ENCODE measurements at places on chromosomes 3 and 15.

DNA sequence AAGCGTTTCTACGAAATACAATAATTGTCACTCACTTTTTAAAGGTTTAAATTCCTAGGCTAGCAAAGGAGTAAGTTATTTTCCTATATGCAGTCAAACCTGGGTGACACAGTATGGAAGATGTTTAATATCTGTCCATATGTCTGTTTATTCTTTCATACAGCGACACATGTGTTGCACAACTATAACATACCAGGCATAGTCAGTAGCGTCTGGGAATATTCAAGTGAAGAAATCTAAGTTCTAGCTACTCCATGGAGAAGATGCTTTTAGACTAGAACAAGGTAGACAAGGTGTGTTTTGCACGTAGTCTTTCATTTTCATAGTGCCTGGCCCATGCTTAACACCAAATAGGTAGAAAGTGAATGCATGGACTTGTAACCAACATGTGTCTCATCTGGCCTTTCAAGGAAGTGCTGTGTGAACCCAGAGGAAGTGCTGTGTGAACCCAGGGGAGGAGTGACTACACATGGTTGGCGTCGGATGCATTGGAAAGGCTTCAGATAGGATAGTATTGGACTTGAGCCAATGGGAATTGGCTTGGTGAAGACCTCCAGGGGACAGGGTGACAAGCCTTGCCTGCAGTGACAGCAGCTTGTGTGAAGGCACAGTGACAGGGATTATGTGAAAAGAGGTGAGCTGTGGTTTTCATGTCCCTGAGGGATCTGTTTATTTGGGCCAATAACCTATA, 267.0 kb downstream of the PTPRG start:
- DNase-seq, result no peak

- no peak for DNase-seq
Measured at GRCh38 chr15:68217341-68217740, 12.2 kb downstream of the CLN6 start.

GRCh38 chr3:144272680-144273079, 301.1 kb downstream of the DIPK2A start:
- no peak for DNase-seq

GRCh38 chr3:73521734-73522336, 102.9 kb downstream of the PDZRN3 start:
- DNase-seq, result no peak

GRCh38 chr3:46470831-46471230, 6.1 kb upstream of the LTF start:
- no peak for DNase-seq

DNA sequence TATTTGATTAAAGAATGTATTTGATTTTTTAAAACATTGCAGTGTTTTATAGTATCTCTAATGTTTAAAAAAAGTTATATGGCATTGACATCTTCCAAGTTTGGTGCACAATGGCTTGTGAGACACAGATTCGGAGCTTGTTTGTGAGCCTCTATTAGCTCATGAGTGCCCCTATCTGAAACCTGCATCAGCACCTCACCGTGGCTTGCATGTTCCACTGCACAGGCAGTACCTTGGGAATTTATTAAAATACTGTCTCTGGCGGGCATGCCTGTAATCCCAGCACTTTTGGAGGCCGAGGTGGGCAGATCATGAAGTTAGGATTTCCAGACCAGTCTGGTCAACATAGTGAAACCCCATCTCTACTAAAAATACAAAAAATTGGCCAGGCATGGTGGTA, 6.8 kb upstream of the RTP2 start:
- DNase-seq, result no peak

- DNase-seq, result no peak
Measured at GRCh38 chr3:154942827-154943226, 137.3 kb upstream of the MME start.

DNA sequence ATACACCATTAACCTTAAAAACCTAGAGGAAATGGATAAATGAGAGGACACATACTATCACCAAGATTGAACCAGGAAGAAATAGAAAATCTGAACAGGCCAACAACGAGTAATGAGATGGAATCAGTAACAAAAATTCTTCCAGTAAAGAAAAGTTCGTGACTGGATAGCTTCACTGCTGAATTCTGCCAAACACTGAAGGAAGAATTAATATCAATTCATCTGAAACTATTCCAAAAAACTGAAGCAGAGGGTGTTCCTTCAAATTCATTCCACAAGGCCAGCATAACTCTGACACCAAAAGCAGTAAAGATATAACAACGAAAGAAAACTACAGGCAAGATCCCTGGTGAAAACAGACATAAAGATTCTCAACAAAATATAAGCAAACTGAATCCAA, 195.8 kb upstream of the GPR149 start:
- DNase-seq, result no peak

DNA sequence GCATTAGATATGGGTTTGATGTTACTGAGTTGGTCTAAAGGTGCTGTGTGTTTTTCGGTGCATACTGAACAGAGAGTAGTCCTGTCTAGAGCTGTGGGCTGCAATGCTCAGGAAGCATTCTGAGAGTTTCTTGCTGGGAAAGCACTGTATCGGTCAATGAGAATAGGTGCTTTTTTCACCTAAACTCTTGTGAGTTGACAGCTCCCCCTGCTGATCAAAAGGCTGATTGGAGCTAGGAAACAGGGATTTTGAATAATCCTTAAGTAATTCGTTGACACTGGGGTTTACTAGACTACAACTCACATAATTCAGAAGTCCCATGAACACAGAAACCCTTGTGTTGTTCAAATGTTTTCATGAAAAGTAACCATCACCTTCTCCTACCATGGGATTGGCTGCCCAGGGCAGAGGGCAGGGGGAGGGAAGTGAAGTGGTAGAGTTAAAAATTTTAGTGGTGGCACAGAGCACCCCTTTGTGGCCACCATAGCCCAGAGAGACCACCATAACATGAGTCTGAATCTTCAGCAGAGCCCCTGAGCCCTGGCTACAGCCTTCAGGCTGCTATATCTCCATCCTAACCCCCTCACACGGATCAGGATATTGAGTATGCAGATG, 13.0 kb upstream of the MANF start:
- DNase-seq, result peak; percentile 44

DNA sequence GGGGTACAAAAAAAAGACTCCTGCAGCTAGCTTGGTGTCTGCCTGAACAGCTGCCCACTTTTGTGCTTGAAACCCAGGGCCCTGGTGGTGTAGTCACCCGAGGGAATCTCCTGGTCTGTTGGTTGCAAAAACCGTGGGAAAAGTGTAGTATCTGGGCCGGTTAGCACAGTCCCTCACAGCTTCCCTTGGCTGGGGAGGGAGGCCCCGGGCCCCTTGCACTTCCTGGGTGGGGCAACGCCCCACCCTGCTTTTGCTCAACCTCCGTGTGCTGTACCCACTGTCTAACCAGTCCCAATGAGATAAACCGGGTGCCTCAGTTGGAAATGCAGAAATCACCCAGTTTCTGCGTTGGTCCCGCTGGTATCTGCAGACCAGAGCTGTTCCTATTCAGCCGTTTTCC, 211.7 kb upstream of the ZPLD1 start:
- DNase-seq, result no peak

GRCh38 chr15:91876187-91876586, 22.7 kb downstream of the SLCO3A1 start:
- DNase-seq, result no peak

DNA sequence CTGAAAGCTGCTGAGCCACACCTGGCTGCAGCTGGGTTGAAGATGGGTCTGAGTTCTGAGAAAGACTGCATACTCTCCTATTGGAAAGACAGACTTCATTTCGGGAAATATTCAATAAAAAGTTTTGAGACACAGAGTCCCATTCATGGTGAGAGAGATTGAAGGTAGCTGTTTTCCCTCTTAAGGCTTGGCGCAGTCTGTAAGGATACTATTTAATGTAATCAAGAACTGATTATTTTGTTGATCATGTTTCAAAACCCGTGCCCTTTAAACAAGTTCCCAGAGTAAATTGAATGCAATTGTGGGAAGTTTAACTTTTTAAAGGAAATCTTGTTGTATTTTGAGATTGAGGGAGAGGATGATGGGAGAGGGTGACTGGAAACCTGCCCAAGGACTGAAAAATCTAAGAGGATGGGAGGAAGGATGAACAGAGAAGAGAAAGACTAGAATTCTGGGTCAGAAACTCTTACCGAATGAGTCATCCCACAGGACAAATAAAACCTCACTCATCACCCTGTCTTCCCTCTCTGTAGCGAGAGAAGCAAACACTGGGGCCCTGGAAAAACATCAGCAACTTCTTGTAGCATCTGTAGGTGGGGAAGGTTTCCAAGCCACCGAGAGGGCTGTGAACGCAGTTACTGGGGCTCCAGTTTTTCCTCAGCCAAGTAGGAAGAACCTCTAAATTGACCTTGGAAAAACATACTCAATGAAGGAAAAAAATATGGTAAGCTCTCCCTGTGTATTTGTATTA, 193.2 kb upstream of the TPRG1 start:
- no peak for DNase-seq
